ENCODE measurements at places on chromosomes 3 and 15.
A peak's percentile ranks its signal among the peaks of the same experiment; 100 is the strongest.

- no peak for DNase-seq
Measured at GRCh38 chr3:188239577-188239976, 85.6 kb downstream of the LPP start.

GRCh38 chr3:20185331-20185678 is 701 bp downstream of the SGO1 start:
- no peak for DNase-seq

DNA sequence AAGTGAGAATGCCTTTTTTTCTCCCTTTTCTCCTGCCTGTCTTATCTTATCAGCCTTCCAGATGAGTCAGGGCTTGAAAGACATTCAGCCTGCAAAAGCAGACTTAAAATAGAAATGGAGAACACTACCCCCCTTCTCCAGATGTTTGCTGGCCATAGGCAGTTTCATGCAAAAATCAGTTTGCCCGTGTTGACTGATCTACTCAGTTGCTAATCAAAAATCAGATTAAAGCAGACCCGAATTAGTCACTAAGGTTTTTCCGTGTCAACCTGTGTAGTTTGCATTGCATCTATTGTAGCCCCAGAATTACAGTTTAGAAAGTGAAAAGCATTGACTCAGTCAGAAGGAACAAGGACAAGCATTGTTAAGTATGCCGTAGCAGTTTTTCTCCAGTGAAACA is 56.2 kb downstream of the IL5RA start:
- no peak for DNase-seq

DNA sequence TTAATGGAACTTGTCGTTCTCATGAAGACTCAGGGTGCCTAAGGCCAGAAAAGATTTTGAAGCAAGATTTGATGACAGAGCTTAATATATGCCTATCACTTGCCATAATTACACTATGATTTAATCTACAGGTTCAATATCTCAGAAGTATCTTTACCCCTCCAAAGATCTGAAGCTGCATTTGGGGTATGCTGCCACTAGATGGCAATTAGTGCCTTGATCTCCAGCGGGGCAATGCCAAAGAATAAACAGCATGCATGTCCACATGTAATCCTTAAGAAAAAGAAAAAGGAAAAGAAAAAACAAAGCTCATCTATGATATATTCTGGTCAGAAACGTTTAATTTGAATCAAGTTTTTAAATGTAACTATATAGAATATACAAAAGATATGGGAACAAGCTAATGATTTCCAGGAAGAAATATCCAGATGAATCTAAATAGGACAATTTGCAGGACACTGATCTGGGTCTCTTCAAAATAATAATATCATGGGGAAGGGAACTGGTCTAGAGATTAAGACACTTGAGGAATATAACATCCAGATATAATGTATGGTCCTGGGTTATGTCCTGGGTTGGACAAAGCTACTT is 55.0 kb upstream of the SOX14 start:
- DNase-seq, result no peak

DNA sequence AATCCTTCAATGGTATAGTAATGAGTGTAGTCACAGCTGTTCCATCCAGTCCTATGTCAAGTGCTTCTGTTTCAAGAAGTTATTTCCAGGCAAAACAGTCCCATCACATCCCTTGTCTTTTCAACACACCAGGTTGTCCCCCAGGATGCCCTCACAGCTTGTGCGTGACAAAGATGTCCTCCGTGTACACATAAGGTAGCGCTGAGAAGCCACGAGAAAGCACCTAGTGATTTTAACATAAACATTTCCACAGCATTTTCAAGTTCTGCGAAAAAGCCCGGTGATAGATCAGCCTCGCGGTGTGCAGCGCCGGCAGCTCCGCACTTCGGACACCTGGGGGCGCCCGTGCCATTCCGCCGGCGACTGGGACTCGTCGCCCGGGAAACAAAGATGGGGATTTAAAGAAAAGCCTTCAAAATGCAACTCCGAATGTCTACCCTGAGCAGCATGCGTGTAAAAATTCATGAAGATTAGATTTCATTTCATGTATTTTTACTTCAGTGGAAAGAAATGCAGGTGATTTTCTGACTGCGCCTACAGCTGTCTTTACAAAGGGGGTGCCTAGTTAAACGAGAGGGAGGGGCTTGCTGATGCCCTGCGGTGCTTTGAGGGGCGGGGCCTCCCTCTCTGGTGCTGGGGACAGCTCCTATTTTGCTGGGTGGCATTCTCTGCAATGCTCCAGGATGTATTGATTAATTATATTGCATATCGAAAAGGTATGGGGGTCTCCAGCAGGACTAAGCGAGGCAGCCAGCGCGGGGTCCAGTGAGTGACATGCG is 49.9 kb downstream of the KY start:
- peak; percentile 47 for DNase-seq

GRCh38 chr3:196694202-196694638 is 17.8 kb downstream of the CEP19 start:
- DNase-seq, result no peak

DNA sequence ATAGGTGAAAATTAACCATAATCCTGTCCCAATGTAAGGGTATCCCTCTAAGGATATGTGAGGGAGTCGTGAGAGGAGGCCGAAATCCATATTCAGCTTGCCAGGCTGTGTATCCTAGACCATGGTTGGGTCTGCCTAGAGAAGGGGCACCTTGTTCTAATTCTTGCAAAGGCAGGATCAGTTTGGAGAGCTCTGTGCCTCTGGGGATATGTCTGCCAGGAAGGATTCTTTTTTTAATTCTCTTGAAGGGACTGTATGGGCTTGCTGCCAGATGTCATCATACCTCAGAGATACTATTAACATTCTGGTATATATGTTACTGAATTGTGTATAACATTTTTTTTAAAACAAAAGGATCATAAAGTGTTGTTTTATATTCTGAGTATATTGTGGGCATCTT is 2.4 kb downstream of the ATP1B3 start:
- no peak for DNase-seq

DNA sequence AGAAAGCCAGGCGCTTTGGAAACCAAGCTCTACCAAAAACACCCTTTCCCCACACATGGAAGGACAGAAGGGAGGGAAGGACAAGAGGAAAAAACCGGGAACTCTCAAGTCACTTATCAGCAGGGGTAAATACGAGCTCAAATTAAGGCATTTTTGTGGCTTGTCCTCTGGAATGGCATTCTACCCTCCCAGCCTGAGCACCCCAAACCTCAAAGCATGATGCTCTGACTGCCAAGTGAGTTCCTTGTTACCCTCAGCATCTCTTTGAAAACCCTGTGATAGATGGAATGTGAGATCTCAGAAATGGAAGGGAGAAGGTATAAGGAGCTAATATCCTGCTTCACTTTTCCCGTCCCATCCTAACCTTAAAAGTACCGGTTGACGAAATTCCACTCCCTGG is 8.1 kb upstream of the CSPG5 start:
- DNase-seq, result no peak

GRCh38 chr15:71152542-71152941 is 37.3 kb downstream of the THSD4 start:
- DNase-seq, result no peak

DNA sequence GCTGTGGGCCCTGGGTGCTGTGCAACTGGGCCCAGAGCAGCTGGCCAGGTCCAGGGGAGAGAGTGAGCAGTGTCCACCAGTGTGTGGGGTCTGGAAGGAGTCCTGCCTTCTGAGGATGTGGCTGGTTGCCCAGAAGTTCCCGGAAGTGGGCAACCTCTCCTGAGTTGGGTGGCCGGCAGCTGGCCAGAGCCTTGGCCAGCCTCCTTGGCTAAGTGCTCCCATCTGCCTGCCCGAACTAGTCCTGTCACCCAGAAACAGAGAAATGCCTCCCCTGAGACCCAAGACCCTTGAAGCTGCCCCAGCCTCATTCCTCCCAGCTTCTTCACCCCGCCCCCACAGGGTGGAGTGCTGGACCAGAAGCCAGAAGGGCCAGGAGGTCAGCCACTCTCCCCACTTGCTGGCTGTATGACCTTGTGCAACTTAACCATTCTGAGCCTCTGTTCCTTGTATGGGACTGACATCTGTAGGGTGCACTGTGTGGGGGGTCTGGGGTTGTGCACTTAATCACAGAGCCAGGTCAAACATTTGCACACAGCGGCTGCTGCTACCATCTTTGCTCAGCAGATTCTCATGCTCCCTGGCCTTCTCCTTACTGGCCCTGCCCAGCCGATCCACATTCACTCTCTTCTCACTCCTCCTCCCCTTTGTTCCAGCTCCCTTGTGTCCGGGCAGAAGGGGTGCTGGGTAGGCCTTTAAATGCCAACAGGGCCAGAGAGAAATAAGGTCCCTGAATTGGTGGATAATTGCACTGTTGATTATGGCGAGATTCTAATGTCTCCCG is 7.5 kb upstream of the ALAS1 start:
- DNase-seq, result no peak

GRCh38 chr3:112397556-112397955 is 64.6 kb downstream of the CD200 start:
- no peak for DNase-seq

GRCh38 chr15:91208371-91208770 is 108.3 kb downstream of the SV2B start:
- no peak for DNase-seq

GRCh38 chr3:137385922-137386321 is 378.2 kb upstream of the SOX14 start:
- DNase-seq, result no peak

- no peak for DNase-seq
Measured at GRCh38 chr15:67085818-67086636, 20.6 kb downstream of the SMAD3 start.

DNA sequence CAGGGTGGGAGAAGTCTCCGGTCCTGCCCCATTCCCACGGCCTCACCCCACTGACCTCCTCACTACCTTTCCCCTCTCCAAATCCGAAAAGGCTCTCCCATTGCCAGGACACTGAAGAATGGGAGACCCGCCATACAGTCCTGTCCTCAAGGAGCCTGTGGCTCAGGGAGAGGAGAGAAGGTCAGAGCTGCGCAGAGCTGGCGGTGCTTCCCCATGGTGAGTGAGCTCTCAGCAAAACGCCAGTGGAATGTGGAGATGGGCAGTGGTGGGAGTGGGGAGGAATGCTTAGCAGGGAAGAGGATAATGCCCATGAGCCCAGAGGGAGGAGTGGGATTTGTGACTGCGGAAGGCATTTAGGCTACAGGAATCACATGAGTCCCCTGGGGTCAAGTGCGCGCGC is 20.1 kb downstream of the FAM43A start:
- no peak for DNase-seq

DNA sequence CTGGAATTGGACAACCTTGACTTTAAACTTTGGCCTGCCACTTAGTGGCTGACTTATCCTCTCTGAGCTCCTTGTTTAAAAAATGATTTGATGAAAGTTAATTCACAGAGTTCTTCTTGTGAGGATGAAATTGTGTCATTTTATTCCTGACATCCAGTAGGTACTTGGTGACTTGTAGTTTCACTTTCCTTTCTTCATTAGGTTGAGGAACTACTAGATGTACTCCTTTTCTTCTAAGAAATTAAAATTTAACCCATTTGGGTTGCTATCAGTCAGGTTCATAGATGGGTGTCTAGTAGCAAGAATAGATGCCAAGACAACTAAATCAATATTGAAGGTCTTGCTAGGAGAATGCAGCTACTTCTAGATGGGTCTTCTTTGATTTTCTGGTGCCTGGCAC is 5.2 kb downstream of the NR1D2 start:
- no peak for DNase-seq

GRCh38 chr3:57942388-57942787 is 65.8 kb upstream of the FLNB start:
- DNase-seq, result no peak

- DNase-seq, result no peak
Measured at GRCh38 chr3:12574131-12574530, 17.2 kb downstream of the MKRN2 start.

- DNase-seq, result no peak
Measured at GRCh38 chr3:45566196-45566595, 28.4 kb upstream of the LIMD1 start.

- no peak for DNase-seq
Measured at GRCh38 chr3:55554634-55555425, 67.7 kb upstream of the WNT5A start.

Measured in T-helper 17 cell (primary cell).